Transverse colon (tissue), 4 donors: ENCODE measurements at places on chromosomes 5 and 9.
A peak's percentile ranks its signal among the peaks of the same experiment; 100 is the strongest.

- H3K27me3 ChIP-seq, result no peaks in the 10 kb centered on the region
- no peak overlapping the region for H3K27ac ChIP-seq
- no peak for DNase-seq
- no peak overlapping the region for H3K4me3 ChIP-seq
Measured at GRCh38 chr5:1078851-1079250, 33.0 kb downstream of the SLC12A7 start.

DNA sequence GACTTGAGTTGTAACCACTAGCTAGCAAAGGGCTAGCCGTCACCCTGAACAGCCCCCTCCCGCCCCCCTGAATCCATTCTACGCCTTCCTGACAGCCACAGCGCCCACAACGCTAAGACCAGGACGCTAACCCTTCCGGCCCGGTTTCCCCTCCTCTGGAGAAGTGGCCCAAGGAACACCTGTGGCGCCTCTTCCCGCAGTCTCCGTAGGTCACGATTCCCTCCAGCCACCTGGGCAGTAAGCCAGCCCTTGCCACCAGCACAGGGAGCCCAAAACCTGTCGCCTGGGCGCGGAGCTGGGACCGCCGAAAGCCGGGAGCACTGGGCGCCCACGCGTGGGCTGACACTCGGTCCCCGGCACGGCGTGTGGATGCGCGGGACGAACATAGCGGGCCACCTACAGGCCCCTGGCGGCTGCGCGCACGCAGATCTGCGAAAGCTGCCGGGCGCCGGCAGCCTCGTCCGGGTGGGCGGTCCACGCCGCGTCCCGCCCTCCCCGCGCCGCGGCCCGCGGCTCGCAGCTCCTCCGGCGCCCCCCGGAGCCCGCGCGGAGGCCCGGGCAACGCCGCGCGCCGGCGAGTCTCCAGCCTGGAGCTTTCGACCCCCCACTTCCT, 596 bp downstream of the IRF1 start:
- DNase-seq, result peak; percentile 69
- H3K4me1 ChIP-seq, result peaks cover 63% of the 10 kb centered on the region
- H3K36me3 ChIP-seq, result no peaks in the 10 kb centered on the region

DNA sequence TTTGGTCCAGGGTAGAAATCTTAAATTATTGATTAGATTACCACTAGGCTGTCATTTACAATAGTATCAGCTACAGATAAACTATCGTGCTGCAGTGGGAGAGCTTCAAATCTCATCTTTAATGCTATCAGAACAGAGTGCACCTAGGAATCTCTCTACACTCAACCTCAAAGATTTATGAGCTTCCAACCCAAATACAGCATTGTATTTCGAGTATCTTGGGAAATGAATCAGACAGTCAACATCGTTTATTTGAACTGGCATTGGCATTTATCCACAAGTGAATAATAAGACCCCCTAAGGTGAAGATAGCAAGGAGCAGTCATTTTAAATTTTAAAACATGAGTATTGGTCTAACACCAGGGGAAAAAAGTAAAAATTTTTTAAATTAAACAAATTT, 1203.2 kb downstream of the CDH12 start:
- DNase-seq, result no peak
- no peak overlapping the region for H3K4me3 ChIP-seq
- no peaks in the 10 kb centered on the region for H3K36me3 ChIP-seq
- no peak overlapping the region for H3K27ac ChIP-seq
- H3K27me3 ChIP-seq, result no peaks in the 10 kb centered on the region

- no peaks in the 10 kb centered on the region for H3K36me3 ChIP-seq
- no peak overlapping the region for H3K4me3 ChIP-seq
- no peaks in the 10 kb centered on the region for H3K27me3 ChIP-seq
- peaks cover 28% of the 10 kb centered on the region for H3K4me1 ChIP-seq
- DNase-seq, result peak; percentile 15
Measured at GRCh38 chr5:160470437-160471361, 49.0 kb downstream of the PTTG1 start.

DNA sequence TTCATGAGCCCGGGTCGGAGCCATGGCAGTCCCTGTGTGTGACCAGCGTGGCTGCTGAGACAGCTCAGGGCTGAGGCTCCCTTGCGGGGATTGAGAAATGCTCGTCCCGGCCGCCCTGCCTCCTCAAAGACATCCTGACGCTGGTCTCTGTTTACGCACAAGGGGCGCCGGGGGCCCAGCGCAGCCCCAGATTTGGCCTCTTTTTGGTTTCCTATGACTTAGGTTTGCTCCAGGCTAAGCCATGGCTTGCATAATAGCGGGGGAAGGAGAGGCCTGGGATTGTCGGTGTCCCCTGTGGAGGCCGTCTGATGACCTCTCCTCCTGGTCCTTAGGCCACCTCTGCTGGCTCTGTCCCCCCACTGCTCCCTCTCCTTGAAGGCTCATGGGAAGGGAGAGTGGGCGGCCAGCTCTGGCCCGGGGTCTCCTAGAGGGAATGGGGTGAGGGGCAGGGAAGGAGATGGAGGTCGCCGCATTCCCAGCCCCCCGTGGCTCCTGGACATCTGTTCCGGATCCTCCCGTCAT, 3.5 kb downstream of the LAMC3 start:
- peaks cover 48% of the 10 kb centered on the region for H3K27me3 ChIP-seq
- no peak for DNase-seq
- no peaks in the 10 kb centered on the region for H3K36me3 ChIP-seq
- H3K27ac ChIP-seq, result peak overlapping the region; percentile 46
- no peak overlapping the region for H3K4me3 ChIP-seq
- H3K4me1 ChIP-seq, result peaks cover 3% of the 10 kb centered on the region

DNA sequence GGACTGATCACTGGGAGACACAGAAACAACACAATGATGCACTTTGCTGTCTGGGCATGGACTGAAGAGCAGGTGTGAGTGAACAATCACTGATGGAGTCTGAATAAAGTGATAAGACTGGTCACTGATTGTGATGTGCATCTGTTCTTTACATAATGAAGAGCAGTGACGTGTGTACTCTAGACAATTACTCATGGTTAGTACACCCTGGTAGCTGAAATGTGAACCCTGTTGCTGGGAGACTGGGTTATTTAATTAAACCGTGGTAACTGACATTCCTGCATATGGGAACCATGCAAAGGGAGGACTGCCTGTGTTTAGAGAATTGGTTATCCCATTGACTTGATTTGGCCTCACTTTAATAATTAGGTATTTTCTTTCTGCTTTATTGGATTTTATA, 202.9 kb downstream of the NR2F1-AS1 start:
- no peak overlapping the region for H3K27ac ChIP-seq
- no peaks in the 10 kb centered on the region for H3K27me3 ChIP-seq
- no peaks in the 10 kb centered on the region for H3K4me1 ChIP-seq
- no peak overlapping the region for H3K4me3 ChIP-seq
- no peaks in the 10 kb centered on the region for H3K36me3 ChIP-seq

GRCh38 chr9:69905286-69905685, 84.7 kb downstream of the CFAP95 start:
- no peaks in the 10 kb centered on the region for H3K4me1 ChIP-seq
- no peaks in the 10 kb centered on the region for H3K36me3 ChIP-seq
- H3K4me3 ChIP-seq, result no peak overlapping the region
- no peak for DNase-seq
- no peaks in the 10 kb centered on the region for H3K27me3 ChIP-seq

- DNase-seq, result no peak
- no peak overlapping the region for H3K4me3 ChIP-seq
- no peak overlapping the region for H3K27ac ChIP-seq
- no peaks in the 10 kb centered on the region for H3K4me1 ChIP-seq
- no peaks in the 10 kb centered on the region for H3K36me3 ChIP-seq
Measured at GRCh38 chr5:93454896-93455295, 126.1 kb downstream of the NR2F1-AS1 start.

DNA sequence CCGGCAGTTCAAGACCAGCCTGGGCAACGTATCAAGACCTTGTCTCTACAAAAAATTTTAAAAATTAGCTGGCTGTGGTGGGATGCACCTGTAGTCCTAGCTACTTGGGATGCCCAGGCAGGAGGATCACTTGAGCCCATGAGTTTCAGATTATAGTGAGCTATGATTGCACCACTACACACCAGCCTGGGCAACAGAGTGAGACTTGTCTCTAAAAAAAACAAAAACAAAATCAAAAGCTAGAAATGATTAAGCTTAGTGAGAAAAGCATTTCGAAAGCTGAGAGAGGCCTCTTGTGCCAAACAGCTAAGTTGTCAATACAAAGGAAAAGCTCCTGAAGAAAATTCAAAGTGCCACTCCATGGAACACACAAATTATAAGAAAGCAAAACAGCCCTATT, 4.8 kb downstream of the FAM151B start:
- DNase-seq, result no peak
- peaks cover 5% of the 10 kb centered on the region for H3K4me1 ChIP-seq
- H3K27me3 ChIP-seq, result no peaks in the 10 kb centered on the region
- H3K27ac ChIP-seq, result no peak overlapping the region

DNA sequence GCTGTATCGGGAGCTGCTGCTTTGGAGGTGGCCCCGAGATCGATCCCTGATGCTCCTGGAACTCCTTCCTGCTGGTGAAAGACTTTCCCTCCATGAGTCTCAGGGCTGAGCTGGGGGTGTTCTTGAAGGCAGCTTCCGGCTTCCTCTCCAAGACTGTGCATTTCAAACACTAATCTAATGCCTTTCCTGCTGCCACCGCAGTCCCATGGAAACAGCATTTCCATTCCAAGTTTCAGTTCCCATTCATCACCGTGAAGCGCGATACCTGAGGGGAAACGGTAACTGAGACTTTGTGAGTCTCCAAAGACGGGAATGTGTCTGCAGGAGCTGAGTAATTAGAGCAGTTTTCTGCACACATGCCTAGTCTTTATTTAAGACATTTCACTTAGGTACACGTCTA, 230.1 kb downstream of the PAX5 start:
- no peak overlapping the region for H3K27ac ChIP-seq
- no peak for DNase-seq
- H3K36me3 ChIP-seq, result no peaks in the 10 kb centered on the region
- H3K4me3 ChIP-seq, result no peak overlapping the region
- H3K27me3 ChIP-seq, result peaks cover 11% of the 10 kb centered on the region

- H3K4me3 ChIP-seq, result no peak overlapping the region
- H3K4me1 ChIP-seq, result no peaks in the 10 kb centered on the region
- H3K27ac ChIP-seq, result no peak overlapping the region
- no peak for DNase-seq
- H3K36me3 ChIP-seq, result no peaks in the 10 kb centered on the region
- H3K27me3 ChIP-seq, result no peaks in the 10 kb centered on the region
Measured at GRCh38 chr5:100841358-100842076, 61.6 kb downstream of the ST8SIA4 start.

- H3K36me3 ChIP-seq, result peaks cover 75% of the 10 kb centered on the region
- no peaks in the 10 kb centered on the region for H3K27me3 ChIP-seq
- no peak overlapping the region for H3K4me3 ChIP-seq
- no peak overlapping the region for H3K27ac ChIP-seq
- no peak for DNase-seq
- H3K4me1 ChIP-seq, result no peaks in the 10 kb centered on the region
Measured at GRCh38 chr5:14370386-14370785, 211.2 kb upstream of the OTULINL start.

GRCh38 chr5:169944115-169944514, 36.2 kb downstream of the INSYN2B start:
- no peaks in the 10 kb centered on the region for H3K36me3 ChIP-seq
- no peak for DNase-seq
- H3K4me3 ChIP-seq, result no peak overlapping the region
- H3K4me1 ChIP-seq, result no peaks in the 10 kb centered on the region
- no peaks in the 10 kb centered on the region for H3K27me3 ChIP-seq
- H3K27ac ChIP-seq, result no peak overlapping the region

- no peak overlapping the region for H3K27ac ChIP-seq
- no peaks in the 10 kb centered on the region for H3K27me3 ChIP-seq
- no peaks in the 10 kb centered on the region for H3K36me3 ChIP-seq
- no peak for DNase-seq
Measured at GRCh38 chr9:72486594-72486955, 34.8 kb upstream of the TMC1 start.

GRCh38 chr5:124045412-124045811, 533.4 kb downstream of the CSNK1G3 start:
- no peak overlapping the region for H3K4me3 ChIP-seq
- H3K27me3 ChIP-seq, result no peaks in the 10 kb centered on the region
- DNase-seq, result no peak
- peaks cover 7% of the 10 kb centered on the region for H3K4me1 ChIP-seq
- no peaks in the 10 kb centered on the region for H3K36me3 ChIP-seq

GRCh38 chr5:163269624-163270023, 167.8 kb upstream of the CCNG1 start:
- no peak overlapping the region for H3K27ac ChIP-seq
- H3K36me3 ChIP-seq, result no peaks in the 10 kb centered on the region
- H3K4me3 ChIP-seq, result no peak overlapping the region
- H3K4me1 ChIP-seq, result no peaks in the 10 kb centered on the region
- DNase-seq, result no peak

- no peaks in the 10 kb centered on the region for H3K27me3 ChIP-seq
- H3K36me3 ChIP-seq, result no peaks in the 10 kb centered on the region
- H3K4me1 ChIP-seq, result peaks cover 46% of the 10 kb centered on the region
- peak overlapping the region; percentile 37 for H3K4me3 ChIP-seq
Measured at GRCh38 chr5:54517174-54517511, 416 bp upstream of the SNX18 start.

DNA sequence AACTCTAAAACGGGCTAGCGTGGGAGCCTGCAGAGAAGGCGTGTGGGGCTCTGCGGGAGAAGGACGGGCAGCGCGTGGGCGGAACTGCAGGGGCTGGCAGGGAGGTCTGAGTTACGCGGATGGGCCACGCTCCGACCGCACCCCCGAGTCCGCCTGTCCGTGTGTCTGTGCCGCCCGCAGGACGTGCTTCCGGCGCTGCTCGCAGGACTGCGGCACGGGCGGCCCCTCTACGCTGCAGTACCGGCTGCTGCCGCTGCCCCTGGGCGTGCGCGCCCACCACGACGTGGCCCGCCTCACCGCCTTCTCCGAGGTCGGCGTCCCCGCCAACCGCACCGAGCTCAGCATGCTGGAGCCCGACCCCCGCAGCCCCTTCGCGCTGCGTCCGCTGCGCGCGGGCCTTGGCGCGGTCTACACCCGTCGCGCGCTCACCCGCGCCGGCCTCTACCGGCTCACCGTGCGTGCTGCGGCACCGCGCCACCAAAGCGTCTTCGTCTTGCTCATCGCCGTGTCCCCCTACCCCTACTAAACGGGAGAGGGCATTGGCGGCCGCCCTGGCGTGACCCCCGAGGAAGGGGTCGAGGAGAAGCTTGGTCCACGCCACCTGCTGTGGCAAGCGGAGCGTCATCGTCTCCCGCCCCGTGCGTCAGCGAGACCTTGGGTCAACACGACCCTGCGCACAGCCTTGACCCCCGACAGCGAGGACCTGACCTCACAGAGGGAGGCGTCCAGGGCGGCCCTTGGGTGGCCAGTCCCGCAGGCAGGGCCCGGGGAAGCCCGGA, 11.4 kb upstream of the ASS1 start:
- peaks cover 27% of the 10 kb centered on the region for H3K27me3 ChIP-seq
- no peaks in the 10 kb centered on the region for H3K36me3 ChIP-seq
- DNase-seq, result no peak
- H3K4me3 ChIP-seq, result peak overlapping the region; percentile 10
